ENCODE measurements at places on chromosomes 2 and 18. TPM values are rescaled to one million over a fixed set of nuclear protein-coding genes. Genes with fewer than 3 reads are reported as not detected.

- DNase-seq = no peak
Observed at GRCh38 chr18:45255197-45255890, 359.9 kb upstream of the SLC14A2 start.

DNA sequence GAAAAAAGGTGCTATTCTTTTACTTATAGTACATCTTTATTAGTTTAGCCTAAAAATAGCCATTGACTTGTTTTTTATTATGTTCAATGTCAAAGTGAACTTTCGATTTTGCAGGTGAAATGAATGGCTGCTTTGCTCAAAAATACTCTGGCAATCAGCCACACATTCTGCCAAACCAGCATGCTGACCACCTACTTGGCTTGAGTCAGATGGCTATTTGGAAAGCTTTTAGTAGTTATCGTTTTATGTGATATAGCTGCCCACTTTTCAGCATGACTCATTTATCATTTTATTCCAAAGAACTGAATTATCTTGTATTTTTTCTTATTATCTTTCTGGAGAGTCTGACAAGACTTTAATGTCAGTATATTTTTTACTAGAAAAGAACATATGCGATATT is 1615.8 kb upstream of the TMEFF2 start:
- no peak for DNase-seq

GRCh38 chr18:8826971-8827370 is 121.6 kb downstream of the MTCL1 start:
- DNase-seq = no peak

DNA sequence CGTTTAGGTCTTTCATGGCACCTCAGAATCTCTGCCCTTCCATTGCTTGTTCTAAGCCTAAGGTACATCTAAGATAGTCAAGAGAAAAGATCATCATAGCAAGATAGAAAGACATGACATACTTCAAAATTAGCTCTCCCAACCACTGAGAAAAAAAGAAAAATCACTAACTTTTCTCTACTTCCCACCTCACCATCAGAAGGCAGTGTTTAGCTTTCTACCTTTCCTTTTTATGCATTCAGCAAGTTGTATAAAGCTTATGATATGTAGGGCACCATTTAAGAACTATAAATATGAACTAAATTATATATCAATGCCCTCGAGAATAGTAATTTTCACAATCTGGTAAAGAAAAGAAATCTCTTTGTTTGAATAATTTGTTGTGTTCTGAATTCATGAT is 331.8 kb upstream of the VWC2L start:
- no peak for DNase-seq

The CSRNP3 gene
- 6.0 TPM for total RNA-seq

The FOXD4L1 gene
- 0.72 TPM for total RNA-seq

The ANKRD39 gene
- 12.5 TPM for total RNA-seq

The CCDC178 gene
- not detected for total RNA-seq

The MERTK gene
- total RNA-seq = not detected

The IL1B gene
- total RNA-seq = not detected

The ABCG8 gene
- total RNA-seq = not detected
